ENCODE measurements at places on chromosomes 4 and X.

GRCh38 chr4:104248726-104249125, 246.0 kb downstream of the CXXC4 start:
- DNase-seq: no peak

DNA sequence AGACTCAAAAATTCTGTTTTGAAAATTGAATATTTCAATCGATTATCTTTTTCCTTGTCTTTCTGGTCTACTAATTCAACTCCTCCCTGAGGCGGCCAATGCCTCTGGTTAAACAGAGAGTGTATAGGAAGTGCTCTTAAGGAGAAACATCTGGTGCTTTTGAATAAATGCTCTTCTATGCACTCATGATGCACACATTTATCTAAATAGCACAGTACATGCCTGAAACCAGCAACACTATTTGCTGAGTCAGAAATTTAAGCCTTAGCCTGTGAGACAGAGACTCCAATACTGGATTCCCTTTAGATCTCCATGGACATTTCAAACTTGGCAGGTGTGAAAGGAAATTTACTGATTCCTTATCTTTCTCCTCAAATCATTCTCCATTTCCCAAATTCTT, 118.6 kb downstream of the SLIT2 start:
- no peak for DNase-seq

- no peak for DNase-seq
These were observed 38.0 kb upstream of the IL21 start for GRCh38 chr4:122658818-122659295.

GRCh38 chr4:163482190-163482589, 8.6 kb upstream of the TKTL2 start:
- no peak for DNase-seq

GRCh38 chrX:25198253-25198652, 182.5 kb upstream of the ARX start:
- no peak for DNase-seq

- DNase-seq: no peak
These were observed 50.0 kb upstream of the CPLX1 start for GRCh38 chr4:875818-876423.

- DNase-seq: no peak
These were observed 116.6 kb upstream of the FRMPD4 start for GRCh38 chrX:12021698-12022097.

GRCh38 chr4:138111462-138112000, 130.6 kb downstream of the SLC7A11 start:
- DNase-seq: no peak

GRCh38 chrX:130173190-130173895, 1.6 kb downstream of the RAB33A start:
- peak; percentile 9 for DNase-seq

GRCh38 chrX:155745792-155746191, 133.0 kb upstream of the TMLHE start:
- DNase-seq: peak; percentile 57

- peak; percentile 12 for DNase-seq
These were observed 544.0 kb upstream of the ADGRL3 start for GRCh38 chr4:60656171-60656570.

DNA sequence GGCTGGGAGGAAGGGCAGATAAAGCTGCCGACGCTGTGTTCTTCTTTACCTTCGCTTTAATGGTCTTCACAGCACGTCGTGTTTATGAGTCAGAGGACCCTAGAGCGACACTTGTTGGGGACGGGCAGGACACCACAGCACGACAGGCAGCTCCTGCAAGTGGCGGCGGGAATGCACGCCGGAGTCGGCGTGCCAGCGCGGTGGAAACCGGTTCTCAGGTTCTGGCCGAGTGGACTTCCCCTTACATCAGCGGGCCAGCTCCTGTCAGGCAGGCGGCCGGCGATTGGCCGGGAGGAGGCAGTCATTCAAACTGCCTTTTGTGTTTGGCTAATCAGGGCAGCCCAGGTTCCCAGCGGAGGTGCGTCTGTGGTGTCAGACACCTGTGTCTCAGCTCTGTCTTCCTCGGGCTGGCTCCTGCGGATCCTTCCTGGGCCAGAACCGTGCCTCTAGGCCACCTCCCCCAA, 150.9 kb downstream of the SHROOM3 start:
- peak; percentile 80 for DNase-seq

- DNase-seq: no peak
These were observed 7.9 kb downstream of the TKTL1 start for GRCh38 chrX:154303476-154303875.

DNA sequence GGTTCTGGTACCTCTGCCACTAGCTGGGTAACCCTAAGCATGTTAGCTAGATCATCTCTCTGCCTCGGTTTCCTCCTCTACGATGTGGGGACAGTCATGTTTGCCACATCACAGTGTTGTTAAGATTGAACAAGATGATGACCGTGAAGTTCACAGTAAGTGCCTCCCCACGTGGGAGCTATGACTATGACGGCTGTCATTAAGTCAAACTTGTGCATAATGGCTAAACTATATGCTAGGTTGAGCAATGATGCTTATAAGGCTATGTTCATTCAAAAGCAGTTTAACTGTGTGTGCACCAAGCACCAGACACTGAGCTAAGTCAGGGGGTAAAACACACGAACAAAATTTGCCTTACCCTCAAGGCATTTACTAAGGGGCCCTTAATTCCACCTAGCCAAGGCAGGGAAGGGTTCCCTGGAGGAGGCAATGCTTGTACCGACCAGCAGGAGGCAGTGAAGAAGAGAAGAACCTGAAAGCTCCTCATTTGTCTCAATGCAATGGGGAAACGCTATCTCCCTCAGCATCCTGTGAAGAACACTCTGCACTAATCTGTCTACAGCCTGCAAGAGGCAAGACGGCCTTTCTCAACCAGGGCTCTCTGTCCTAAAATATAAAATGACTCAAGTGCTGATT, 52.9 kb downstream of the MAP7D2 start:
- no peak for DNase-seq

DNA sequence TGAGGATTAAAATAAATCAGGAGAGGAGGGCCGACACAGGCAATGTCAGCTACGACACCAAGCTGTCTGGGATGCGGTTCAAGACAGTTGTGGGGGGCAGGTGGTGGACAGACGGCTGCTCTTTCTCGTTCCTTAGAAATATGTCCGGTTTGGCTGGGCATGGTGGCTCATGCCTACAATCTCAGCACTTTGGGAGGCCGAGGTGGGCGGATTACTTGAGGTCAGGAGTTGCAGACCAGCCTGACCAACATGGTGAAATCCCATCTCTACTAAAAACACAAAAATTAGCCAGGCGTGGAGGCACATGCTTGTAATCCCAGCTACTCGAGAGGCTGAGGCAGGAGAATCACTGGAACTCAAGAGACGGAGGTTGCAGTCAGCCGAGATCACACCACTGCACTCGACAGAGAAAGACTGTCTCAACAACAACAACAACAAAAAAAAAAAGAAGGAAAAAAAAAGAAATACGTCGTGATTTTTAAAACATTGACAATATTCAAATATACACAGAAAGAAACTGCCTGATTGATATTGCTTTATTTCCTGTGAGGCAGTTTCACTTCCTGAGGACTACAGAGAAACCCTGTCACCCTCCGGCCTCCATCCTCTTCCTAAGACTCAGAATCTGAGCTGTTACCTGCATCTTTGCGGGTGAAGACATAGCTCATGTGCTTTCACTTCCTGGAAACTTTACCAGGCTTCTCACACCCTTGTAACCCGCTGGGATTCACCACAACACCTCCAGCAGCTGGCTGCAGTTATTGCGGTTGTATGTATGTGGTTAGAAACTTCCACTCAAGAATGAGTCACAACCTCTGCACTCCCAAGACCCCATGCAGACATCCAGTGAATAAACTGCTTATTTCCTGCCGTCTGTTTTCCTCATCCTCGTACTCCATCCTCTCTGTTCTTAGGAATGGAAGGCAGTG, 63.8 kb upstream of the STS start:
- DNase-seq: no peak

DNA sequence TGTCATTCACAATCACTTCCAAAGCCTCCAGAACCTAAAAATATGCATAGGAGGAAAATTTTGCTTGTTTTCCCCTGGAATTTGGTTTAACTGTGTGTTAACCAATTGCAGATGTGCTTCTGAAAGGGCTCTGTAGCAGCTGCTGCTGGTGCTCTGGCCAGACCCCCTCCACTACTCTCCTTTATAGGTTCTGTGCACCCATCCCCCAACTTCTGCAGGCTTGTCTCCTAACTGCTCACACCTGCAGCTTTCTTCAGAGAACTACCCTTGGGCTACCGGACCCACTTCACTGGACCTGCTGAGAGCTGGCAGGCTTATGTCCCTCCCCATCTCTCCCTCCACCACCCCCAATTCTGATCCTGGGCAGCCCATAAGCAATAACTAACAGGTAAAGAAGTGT, 662.1 kb upstream of the DIPK2B start:
- DNase-seq: no peak

- peak; percentile 70 for DNase-seq
These were observed 1.4 kb downstream of the RPS6KA3 start for GRCh38 chrX:20265221-20265725.

- no peak for DNase-seq
These were observed 3.8 kb downstream of the ZFX start for GRCh38 chrX:24153178-24153795.

DNA sequence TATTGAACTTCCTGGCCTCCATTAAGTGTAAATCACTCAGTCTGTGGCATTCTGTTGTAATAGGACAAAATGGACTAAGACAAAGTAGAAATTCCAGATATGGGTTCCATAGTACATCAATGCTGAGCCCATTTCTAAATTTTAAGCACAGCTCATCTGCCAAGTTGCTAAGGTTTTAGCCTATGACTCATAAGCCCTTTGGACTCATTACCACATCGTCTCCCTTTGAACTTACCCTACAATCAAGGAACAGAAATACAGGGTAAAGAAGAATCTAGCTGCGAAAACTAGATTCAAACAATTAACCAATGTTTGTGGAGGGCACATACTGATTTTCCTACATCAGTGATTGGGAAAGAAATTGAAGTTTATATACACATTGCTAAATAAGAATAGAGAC, 31.8 kb downstream of the NAA11 start:
- no peak for DNase-seq

- no peak for DNase-seq
These were observed 31.5 kb downstream of the BMP3 start for GRCh38 chr4:81062001-81062400.

DNA sequence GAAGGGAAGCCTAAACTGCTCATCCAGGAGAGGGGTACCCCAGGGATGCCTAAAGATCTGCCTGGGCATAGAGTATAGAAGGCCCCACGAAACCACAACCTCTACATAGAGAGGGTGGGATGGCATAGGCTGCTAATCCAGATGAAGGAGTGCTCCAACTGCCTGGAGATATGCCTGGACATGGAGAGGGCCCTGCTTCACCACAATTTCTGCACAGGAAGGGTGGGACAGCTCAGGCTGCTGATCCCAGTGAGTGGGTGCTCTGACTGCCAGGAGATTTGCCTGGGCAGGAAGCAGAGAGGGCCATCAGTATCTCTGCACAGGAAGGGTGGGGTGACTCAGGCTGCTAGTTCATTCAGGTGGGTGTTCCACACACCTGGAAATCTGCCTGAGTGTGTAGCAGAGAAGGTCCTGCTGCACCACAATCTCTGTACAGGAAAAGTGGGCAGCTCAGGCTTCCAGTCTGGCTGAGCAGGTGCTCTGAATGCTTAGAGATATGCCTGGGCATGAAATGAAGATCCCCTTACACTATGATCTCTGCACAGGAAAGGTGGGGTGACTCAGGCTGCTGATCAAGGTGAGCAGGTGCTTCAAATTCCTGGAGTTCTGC, 61.1 kb downstream of the ZNF518B start:
- DNase-seq: no peak

GRCh38 chrX:137426695-137427425, 139.1 kb upstream of the ZIC3 start:
- DNase-seq: peak; percentile 89

DNA sequence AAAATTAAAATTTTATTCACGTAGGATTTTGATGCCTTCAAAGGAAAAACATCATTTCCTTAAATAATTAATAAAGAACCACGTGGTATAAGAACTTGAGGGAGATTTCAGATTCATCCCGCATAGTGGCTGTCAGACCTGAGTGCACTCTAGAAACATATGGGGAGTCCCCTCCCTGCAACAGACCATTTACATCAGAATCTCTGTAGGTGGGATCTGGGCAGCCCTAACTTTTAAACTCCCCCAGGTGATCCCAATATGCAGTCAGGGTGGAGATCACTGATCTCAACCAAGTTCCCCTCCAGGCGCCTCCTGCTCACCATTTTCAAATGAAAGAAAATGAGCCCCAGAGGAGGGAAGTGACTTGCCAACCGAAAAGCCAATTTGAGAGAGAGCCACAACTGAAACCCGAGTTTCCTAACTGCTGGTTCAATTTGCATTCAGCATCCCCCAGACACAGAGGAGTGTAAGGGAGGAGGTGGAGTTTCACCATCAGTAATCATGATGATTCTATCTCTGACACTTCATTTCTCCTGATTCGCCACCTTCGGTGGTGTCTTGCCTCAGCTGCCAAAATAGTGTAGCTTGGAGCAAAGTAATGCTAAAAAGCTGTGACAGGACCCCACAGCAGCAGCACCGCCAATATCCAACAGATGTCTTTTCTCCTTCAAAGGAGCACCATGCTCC, 11.4 kb downstream of the RNF150 start:
- peak; percentile 24 for DNase-seq

GRCh38 chr4:80839281-80839680, 191.2 kb upstream of the BMP3 start:
- DNase-seq: no peak

GRCh38 chr4:152356428-152357034, 179.4 kb downstream of the FBXW7 start:
- DNase-seq: no peak

- no peak for DNase-seq
These were observed 55.2 kb downstream of the GAB1 start for GRCh38 chr4:143391895-143392294.

GRCh38 chr4:80198441-80198837, 1.1 kb downstream of the PRDM8 start:
- peak; percentile 52 for DNase-seq

- peak; percentile 36 for DNase-seq
These were observed 8.5 kb downstream of the EVC start for GRCh38 chr4:5719350-5720055.

DNA sequence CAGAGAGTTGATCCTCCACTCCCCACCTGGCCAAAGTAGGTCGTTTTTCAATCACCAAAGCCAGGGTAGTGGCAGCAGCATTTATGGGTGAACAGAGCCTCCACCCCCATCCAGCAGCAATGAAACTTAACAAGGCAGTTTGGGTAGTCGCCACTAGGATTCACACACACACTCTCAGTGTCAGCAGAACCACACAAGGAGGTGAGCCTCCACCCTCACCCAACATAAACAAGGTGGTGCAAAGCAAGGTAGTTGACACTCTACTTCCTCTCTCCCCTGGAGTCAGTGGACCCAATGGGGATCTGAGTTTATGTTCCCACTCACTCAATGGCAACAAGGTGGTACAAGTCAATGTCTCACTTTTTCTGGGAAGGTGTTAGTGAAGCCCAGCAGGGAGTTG, 50.4 kb upstream of the CCDC149 start:
- no peak for DNase-seq

DNA sequence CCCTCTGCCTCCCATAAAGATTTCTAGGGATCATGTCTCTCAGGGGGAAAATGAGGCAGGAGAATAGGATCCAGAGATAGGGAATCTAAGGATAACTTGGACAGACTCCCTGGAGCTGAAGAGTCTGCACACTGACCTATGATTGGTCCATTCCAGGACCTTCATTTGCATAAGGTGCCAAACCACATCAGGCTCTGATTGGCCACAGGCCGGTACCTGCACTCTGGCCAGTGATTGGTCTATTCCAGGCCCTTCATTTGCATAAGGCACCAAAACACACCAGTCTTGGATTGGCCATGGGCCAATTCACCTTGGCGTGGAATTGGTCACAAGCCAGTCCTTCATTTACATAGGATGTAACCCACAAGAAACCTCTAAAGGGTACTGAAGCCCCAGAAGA, 4.0 kb upstream of the HERC5 start:
- DNase-seq: no peak

- peak; percentile 6 for DNase-seq
These were observed 7.9 kb upstream of the PTPN13 start for GRCh38 chr4:86586160-86586572.

Data from eye (tissue), 1 donor.